NCI-H2029 treated with DMSO at 0.1 percent for 48 hours (cell line): ENCODE measurements at places on chromosomes 7 and 10.

DNA sequence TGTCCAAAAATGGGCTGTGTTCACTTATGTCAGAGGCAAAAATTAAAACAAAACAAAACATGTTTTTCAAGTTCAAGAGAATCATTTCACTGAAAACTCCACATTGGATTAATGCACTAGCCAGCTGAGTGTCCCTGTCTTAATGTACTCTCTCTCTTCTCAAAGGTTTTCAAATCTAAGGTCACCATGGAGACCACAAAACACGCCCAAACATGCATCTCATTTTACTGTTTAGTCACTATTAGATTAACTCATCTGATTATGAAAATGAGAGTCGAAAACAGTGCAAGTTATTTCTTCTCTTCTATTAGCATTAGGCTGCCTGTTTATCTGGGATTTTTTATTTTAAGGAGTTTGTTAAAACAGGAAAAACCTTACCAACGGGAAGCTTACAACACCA is 70.8 kb upstream of the ASAH2 start:
- DNase-seq = no peak

GRCh38 chr10:97911217-97911616 is 61.6 kb downstream of the GOLGA7B start:
- no peak for DNase-seq

DNA sequence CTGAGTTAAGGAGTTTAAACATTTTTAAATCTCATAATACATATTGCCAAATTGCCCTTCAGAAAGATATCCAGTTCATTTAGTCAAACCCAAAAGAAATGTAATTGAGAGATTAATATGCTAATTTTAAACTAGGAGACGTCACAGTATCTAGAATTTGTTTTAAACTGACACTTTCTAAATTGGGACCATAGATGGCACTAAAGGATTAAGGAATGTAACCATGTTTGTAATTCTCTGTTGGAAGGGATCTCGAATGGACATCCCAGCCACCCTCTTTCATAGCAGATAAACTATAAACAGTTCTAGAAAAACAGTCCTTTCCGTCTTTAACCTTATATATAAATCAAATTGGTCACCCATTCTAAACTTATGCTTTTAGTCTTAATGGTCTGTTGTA is 30.0 kb upstream of the SAMD9L start:
- peak; percentile 37 for DNase-seq

DNA sequence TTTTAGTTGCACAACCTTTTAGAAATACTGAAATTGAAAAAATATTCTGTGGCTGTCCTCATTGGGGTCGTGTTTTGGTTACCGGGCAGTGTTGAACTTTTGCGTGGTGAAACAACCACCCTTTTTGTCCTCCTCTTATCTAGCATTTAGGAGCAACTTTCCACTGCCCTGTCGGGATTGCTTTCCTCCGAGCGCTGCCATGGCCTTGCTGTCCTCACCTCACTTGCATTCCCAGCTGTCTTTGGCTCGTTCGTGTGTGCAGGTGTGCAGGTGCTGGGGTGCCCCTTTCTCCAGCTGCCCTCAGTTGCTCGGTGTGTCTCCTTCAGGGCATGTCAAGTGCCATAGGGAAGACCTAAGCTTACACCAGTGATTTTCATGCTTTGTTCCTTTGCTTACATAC is 116.9 kb upstream of the GJD4 start:
- no peak for DNase-seq

- DNase-seq = no peak
Observed at GRCh38 chr10:117272195-117273076, 31.5 kb downstream of the SLC18A2 start.

DNA sequence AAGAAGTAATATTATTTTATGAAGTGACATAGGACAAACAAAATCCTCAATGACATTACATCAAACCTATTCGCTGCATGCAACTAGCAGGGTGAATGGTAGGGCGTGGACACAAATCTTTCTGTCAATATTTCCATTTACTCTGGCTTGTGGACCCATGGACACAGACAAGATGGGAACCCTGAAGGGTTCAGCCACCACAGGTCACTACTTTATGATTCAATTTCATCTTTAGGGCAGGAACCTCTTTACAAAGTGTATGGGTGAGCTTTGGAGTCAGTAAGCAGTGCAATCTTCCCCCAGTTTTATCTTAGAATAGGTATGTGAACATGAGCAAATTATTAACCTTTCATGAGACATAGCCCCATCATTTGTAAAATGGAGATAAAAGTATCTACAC is 982.4 kb upstream of the LRRTM3 start:
- DNase-seq = no peak

- peak; percentile 49 for DNase-seq
Observed at GRCh38 chr10:96082748-96083147, 39.4 kb downstream of the CCNJ start.

GRCh38 chr7:8214244-8214824 is 47.6 kb downstream of the ICA1 start:
- DNase-seq = no peak

GRCh38 chr10:70939441-70940003 is 51.2 kb upstream of the PCBD1 start:
- DNase-seq = no peak

DNA sequence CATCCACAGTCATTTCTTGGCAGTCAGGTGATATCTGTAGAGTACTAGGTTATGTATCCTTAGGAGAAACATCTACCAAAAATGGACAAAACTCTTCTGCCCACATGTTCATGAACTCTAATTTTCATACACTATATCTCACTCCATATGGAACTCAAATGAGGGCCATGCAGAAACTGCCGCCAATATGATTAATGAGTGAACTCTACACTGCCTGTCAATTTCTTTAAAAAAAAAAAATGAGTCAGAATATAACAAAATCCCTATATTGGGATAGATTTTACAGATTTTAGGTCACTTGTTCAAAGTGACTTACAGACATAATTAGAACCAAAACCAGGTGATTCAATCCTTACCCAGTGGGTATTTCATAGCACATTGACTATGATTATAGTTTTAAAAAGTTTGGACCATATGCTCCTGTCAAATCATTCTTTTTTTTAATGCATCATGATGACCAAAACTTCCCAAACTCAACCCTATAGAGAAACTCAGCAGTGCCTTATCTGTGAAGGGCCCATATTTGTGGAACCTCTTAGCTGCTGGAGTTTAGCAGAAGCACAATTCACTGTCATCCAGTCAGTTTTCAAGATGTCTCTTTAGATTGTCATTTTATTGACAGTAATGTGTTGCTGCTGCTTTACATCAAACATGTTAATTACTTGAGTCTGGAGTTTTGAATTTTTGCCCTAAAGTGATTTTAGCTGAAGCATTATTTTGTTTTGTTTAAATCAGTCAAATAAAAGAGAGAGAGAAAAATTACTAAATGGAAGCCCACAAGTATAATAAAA is 11.1 kb downstream of the LRRN3 start:
- no peak for DNase-seq

DNA sequence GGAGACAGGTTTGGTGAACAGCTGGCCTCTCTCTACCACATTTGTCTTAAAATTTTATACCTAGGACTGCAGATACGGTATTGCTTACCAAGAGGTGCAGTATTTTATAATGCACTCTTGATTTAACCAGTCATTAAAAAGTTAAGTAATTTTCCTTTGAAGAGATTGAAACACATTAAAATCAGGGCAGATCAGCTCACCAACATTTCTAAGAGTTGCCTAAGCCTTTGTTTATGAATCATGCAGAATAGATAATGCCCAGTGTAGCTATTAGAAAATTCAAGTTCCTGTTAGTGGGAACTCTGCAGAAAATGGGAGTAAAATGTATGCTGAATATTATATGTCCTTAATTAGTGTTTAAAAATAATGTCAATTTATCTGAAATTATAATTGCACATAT is 140.2 kb upstream of the PRPS1L1 start:
- DNase-seq = no peak

- no peak for DNase-seq
Observed at GRCh38 chr10:97821308-97822038, 28.2 kb upstream of the GOLGA7B start.
